ENCODE measurements at places on chromosomes 7 and 10. TPM values are rescaled to one million over a fixed set of nuclear protein-coding genes. Genes with fewer than 3 reads are reported as not detected.

DNA sequence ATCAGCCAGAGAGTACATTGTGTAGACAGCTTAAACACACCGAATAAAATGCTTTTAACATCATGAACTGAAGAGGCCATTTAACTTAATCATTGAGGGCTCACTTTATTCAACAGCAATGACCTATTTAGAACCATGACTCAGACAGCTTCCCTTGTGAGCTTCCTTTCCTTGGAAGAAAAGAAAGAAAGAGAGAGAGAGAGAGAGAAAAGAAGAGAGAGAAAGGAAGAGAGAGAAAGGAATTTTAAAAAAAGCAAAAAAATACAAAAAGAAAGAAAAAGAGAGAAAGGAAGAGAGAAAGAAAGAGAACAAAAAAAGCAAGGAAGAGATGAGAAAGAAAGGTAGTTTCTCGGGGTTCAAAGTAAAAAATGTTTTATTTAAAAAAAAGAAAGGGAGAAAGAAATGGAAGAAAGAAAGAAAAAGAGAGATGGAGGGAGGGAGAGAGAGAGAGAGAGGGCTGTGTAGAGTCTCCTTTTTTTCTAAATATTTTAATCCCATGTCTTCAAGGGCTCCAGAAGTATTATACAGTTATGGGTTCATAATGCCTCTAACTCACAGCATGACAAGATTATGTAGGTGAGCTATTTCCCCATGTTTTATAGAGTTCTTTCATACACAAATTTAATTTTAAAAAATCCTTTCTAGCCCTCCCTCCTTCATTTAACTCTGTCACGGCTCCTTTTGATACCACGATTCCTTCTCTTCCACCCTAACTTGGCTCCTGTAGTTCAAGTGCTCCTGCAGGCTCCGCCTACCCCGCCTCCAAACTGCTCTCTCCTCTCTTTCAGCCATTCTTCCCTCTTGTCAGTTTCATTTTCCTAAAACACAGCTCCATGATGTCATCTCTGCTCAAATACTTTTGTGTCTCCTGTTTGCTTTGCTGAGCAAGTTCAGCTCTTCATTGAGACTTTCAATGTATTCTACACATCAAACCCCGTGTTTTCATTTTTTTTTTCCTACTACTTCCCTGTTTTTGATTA is 85.5 kb downstream of the PRTFDC1 start:
- no peaks in the 10 kb centered on the region for H3K27me3 ChIP-seq
- H3K36me3 ChIP-seq: peaks cover 2% of the 10 kb centered on the region
- H3K4me3 ChIP-seq: peak overlapping the region; percentile 31
- H3K27ac ChIP-seq: peak overlapping the region; percentile 96
- peaks cover 40% of the 10 kb centered on the region for H3K4me1 ChIP-seq
- no peak for DNase-seq

DNA sequence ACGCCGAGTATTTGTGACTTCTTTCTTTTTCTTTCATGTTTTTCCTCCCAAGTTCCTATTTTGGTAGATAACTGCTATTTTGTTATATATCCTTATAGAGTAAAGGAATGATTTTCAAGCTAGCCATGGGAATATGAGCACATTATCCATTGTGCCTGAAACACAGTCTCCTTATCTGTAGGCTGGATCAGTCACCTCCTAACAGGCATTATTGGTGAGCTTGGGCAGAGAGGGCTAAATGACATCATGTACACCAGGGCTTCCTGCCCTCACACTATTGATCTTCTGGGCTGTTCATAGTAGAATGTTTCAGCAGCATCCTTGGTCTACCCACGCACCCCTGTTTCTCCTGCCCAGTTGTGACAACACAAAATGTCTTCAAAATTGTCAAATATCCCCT is 88.1 kb upstream of the CTBP2 start:
- no peak overlapping the region for H3K27ac ChIP-seq
- no peaks in the 10 kb centered on the region for H3K4me1 ChIP-seq
- peaks cover 2% of the 10 kb centered on the region for H3K36me3 ChIP-seq

GJD4 gene
- total RNA-seq: not detected

EVX1 gene
- total RNA-seq: not detected

POU6F2 gene
- total RNA-seq: 0.40 TPM

CYP2C18 gene
- total RNA-seq: 0.17 TPM

DNA sequence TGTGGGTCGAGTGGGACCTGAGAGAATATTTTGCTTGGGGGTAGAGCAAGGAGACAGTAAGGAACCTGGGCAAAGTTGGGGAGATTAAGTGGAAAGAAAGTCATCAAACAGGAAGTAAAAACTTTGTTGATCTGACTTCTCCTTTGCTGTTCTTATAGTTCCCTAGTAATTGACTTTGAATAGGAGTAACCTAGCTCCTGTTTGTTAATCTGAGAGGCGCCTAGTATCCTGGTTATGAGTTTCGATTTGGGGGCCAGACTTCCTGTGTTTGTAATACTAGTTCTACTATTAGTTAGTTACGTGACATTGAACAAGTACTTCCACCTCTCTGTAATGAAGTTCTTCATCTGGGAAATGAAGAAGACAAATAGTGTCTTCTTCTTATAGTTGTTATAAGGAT is 99.1 kb downstream of the ZNF365 start:
- H3K4me3 ChIP-seq: no peak overlapping the region
- no peaks in the 10 kb centered on the region for H3K36me3 ChIP-seq
- H3K4me1 ChIP-seq: peaks cover 11% of the 10 kb centered on the region
- DNase-seq: no peak
- H3K27me3 ChIP-seq: no peaks in the 10 kb centered on the region
- H3K27ac ChIP-seq: no peak overlapping the region
